ENCODE measurements at places on chromosomes 2 and 18. TPM values are rescaled to one million over a fixed set of nuclear protein-coding genes. Genes with fewer than 3 reads are reported as not detected.

Gene FSIP2
- 0.04 TPM for total RNA-seq

Gene NTSR2
- not detected for total RNA-seq

DNA sequence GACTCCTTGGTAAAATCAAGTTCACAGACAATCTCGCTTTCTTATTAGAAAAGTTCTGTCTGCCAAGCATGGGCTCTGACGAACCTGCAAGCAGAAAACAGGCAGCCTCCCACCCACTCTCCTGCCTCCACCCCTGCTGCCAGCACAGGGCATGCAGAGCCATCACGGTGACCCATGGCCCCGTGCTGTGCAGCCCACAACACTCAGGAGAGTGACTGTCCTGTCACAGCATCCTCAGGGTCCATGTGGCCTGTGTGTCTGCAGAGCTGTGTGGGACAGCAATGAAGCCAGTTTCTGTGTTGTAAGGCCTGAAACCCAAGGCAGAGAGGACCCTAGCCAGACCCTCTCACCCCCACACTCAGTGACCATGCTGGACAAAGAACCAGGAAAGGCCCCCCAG is 46.2 kb downstream of the TFCP2L1 start:
- DNase-seq: no peak

DNA sequence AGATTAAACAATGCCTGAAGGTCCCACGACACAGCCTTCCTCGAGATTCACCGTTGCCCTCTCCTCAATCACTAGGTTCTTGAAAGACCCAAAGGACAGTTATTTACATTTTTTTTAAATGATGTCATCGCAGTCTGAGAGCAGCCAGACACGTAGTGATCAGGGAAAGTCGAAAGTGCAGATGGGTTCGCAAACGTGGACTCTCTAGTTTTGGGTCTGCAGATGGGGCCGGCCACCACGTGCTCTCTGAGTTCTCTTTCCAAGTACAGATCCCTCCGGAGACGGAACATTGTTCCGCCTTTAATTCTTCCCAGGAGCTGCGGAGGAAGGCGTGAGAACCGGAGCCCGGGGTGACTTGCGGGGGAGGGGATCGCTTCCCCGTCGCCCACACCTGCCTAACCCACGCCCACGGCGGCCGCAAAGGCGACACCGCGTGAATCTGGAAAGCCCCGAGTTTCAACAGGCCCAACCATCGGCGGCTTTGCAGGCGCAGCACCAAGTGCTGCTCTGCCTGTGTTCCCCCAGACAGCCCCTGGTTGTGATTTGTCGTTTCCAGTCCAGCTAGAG is 54.3 kb downstream of the PKDCC start:
- peak; percentile 71 for DNase-seq

DNA sequence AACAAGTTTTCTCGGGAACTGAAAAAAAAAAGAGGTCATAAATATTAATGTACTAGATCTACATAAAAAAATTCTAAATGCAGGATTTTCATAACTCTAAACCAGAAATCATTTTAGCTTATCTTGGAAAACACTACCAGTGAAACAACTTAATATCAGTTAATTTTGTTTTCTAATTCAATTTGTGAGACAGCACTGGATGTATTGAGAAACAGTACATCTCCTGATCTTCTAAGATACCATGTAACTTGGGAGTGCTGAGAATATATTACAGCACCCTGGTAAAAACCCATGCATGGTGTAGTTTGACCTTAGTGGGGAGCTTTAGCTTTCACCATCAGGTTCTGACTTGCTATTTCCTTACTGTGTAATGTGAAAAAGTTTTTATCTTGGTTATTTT is 129.6 kb downstream of the NRXN1 start:
- no peak for DNase-seq

DNA sequence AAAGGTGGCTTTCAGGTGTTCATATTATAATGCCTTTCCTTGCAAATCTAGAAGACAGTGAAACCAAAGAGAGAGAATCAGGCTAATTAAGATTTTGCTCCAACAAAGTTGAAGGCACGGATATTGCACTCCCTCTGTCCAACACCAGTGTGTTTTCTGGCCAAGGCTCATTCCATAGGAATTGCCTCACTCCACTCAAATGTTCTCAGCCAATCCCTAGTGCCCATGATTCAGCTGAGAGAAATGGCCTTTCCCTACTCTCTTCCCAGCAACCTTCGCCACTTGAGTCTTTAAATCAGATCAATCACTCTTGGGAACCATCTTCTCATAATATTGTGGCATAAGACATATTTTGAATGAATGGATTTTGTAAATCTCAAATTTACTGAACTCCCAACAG is 768.2 kb upstream of the ACVR2A start:
- DNase-seq: no peak

Gene ST3GAL5
- total RNA-seq: 1.3 TPM

Gene PROM2
- not detected for total RNA-seq

GRCh38 chr18:59177485-59177884 is 37.8 kb downstream of the SEC11C start:
- DNase-seq: no peak

DNA sequence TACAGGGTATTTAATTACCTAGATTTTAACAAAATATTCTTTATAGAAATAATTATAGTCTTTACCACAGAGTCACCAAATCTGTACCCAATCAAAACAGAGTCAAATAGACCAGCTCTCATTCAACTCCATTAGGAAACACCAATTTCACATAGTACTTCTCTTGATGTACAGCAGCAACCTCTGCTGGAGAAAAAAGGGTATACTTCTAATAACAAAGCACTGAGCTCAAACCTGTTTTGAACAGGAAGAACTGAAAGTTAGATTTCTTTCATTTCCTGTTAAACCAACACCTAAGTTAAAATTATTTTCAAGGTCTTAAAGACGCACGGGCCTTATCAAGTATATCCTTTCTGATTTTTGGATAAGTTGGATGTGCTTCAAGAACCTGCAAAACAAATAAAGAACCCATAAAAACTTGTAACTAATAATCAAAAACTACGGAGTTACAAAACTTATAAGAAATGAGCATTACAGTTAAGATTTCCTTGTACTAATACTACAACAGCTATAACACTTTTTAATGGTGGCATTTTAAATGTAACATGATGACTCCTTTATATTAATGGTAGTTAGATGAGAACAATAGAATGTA is 79.0 kb downstream of the TTC21B start:
- peak; percentile 72 for DNase-seq

GRCh38 chr2:240425697-240426096 is 9.8 kb upstream of the GPC1 start:
- DNase-seq: no peak

DNA sequence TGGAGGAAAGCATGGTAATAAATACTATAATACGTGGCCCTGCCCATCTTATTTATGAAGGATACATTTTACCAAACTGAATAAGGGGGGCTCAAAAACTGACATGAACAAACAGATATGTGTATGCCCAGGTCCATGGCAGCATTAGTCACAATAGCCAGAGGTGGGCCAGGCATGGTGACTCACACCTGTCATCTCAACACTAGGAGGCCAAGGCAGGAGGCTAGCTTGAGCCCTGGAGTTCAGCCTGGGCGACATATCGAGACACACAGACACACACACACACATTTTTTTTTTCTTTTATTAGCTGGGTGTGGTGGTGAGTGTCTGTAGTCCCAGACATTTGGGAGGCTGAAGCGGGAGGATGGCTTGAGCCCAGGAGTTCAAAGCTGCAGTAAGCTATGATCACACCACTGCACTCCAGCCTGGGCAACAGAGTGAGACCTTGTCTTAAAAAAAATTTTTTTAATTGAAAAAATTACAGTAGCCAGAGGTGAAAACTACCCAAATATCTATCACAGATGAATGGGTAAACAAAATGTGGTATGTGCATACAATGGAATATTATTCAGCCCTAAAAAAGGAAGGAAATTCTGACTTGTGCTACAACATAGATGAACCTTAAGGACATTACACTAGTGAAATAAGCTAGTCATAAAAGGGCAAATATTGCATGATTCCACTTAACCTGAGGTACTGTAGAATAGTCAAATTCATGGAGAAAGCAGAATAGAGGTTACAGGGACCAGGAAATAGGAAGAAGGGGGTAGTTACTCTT is 8.0 kb downstream of the ATP8B1 start:
- DNase-seq: no peak

GRCh38 chr2:63735263-63735662 is 106.4 kb upstream of the UGP2 start:
- peak; percentile 39 for DNase-seq

Gene ABCA12
- total RNA-seq: 0.04 TPM

Gene ANKRD30BL
- not detected for total RNA-seq

DNA sequence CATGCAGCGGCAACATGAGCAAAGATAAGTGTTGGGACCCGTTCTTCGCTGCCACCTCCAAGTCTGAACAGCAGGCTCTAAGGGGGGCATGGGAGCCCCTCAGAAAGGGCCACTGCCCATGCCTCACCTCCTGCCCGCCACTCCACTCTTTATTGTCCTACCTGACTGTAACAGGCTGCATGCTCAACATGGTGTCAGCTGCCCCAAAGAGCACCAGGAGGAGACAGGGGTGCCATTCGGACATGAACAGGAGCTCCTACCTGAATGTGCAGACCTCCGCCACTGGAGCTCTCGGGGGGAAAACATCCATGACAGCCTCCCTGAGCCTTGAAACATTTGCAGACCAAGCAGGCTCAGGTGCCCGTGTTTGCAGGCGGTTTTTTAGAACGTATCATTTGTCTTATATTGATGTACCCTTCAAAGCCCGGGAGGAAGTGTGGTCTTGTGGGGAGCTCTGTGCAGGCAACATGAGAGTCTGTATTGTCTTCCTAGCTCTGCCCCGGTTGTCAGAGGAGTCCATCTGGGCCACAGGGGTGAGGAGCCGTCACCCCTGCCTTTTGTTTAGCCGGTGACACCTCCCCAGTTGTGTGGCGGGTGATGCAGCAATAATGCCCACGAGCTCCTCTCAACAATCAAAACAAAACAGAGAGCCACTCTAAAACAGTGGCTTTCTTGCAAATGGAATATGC is 35.1 kb upstream of the CD8A start:
- no peak for DNase-seq

Gene IL36A
- total RNA-seq: not detected

Gene KIF1A
- not detected for total RNA-seq

- DNase-seq: no peak
Measured at GRCh38 chr2:102453501-102453900, 19.5 kb upstream of the SLC9A4 start.

DNA sequence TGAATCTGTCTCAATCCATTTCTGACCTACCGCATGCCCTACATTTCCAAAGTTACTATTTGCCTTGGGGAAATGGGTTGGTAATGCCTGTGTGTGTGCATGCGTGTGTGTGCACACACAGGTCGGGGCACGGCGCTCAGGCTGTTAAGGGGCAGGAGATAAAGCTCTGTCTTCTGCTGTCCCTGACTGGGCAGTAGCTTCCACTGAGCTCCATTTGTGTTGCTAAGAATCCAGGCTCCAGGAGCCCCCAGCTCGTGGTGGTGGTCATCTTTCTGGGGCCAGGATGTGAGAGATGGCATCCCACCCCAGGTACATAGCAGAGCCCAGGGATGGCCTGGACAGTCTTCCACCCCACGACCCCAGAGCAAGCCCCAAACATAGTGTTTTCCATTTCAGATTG is 66.7 kb upstream of the HS6ST1 start:
- no peak for DNase-seq

Gene C2orf76
- total RNA-seq: 8.5 TPM

Gene FAM110C
- total RNA-seq: 1.2 TPM

DNA sequence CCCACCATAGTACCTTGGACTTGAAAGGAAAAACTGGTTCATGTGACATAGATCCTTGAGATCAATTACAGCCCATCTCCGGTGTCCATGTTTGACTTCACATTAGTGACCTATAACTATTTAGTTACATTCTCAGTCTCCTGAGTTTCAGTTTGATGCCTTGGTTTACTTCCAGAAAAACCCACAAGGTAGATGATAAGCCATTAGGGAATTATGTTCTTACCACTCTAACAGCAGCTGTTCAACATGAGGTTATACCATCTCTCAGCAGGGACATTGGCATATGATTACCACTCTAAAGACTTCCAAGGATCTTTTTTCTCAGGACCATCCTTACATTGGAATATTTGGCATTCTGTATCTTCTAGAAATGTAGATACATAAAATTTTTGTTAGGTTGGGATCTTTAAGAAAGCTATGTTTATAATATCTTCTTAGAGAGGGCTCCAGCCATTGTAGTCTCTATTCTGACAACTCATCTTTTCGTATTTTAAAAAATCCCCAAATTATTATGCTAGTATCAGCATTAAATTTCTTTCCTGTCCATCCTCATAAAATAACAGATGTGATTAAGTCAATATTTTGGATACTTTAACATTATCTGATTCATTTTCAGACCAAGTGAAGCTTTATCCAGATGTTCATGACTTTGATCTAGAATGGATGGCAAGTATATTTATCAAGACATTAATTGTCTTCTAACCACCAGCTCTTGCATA is 258.9 kb downstream of the RDH14 start:
- DNase-seq: no peak

Gene CPO
- not detected for total RNA-seq

Gene BCL11A
- not detected for total RNA-seq

DNA sequence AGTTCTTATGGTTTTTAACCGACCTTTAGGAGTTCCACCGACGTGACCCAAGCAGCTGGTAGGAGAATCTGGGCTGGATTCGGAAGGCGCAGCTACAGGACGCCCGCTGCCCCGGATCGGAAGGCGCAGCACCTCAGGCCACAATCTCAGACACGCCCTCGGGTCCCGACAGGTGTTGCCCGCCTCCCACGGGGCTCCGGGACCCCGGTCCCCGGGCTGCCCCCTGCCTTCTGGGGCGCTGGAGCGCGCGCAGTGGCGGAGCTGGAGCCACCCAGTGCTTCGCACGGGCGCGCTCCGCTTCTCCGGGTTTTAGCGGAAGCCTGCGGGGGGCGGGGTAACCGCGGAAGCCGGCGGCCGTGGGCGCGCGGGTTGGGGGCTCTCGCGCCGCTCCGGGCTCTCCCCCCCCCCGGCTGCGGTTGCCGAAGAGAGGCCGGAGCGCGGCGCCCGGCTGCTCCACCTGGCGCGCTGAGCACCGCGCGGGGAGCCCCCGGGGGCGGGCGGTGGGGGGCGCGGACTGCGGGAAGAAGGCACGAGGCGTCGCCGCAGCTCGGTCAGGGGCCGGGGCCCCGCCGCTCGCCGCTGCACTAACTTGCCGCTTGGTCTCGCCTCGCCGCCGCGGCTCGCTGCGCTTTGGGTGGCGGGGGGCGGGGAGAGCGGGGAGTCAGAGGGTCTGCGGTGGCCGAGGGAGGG is 718.8 kb downstream of the DPP10 start:
- DNase-seq: peak; percentile 8

DNA sequence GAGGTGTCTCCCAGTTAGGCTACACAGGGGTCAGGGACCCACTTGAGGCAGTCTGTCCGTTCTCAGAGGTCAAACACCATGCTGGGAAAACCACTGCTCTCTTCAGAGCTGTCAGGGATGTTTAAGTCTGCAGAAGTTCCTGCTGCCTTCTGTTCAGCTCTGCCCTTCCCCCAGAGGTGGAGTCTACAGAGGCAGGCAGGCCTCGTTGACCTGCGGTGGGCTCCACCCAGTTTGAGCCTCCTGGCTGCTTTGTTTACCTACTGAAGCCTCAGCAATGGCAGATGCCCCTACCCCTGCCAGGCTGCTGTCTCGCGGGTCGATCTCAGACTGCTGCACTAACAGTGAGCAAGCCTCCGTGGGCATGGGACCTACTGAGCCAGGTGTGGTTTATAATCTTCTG is 346.3 kb downstream of the CELF4 start:
- no peak for DNase-seq

Gene KCNG2
- total RNA-seq: not detected

All from HepG2 (cell line).